Adrenal gland (tissue), 19 donors: ENCODE measurements at places on chromosomes 3 and 15.

DNA sequence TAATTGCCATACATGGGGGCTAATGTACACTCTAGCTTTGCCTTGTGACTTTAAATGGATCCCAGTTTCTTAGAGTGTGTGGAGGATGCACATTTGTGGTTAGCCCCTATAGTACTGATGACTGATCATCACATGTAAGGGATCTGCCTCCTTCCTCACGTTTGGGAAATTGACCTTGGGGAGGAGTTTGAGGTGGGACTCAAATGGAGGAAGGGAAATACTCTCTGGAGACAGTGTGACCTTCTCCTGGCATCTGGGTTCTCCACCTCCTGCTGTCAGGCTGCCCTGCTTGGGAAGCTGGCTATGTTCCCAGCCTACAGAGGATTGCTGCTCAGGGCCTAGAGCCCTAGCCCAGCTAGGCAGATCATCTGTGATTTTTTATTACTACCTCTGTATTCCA is 48.7 kb downstream of the PPM1L start:
- H3K27ac ChIP-seq: no peak overlapping the region
- DNase-seq: peak; percentile 82
- H3K4me3 ChIP-seq: no peak overlapping the region
- no peaks in the 10 kb centered on the region for H3K36me3 ChIP-seq
- no peaks in the 10 kb centered on the region for H3K27me3 ChIP-seq

GRCh38 chr3:161649900-161650484 is 153.4 kb downstream of the OTOL1 start:
- no peaks in the 10 kb centered on the region for H3K4me1 ChIP-seq
- H3K4me3 ChIP-seq: no peak overlapping the region
- H3K27me3 ChIP-seq: no peaks in the 10 kb centered on the region
- H3K36me3 ChIP-seq: no peaks in the 10 kb centered on the region

- H3K4me3 ChIP-seq: no peak overlapping the region
- H3K27me3 ChIP-seq: no peaks in the 10 kb centered on the region
- H3K27ac ChIP-seq: no peak overlapping the region
- H3K36me3 ChIP-seq: no peaks in the 10 kb centered on the region
- DNase-seq: no peak
Observed at GRCh38 chr3:164467007-164467406, 611.3 kb downstream of the SI start.

- H3K27ac ChIP-seq: no peak overlapping the region
- DNase-seq: no peak
- H3K36me3 ChIP-seq: no peaks in the 10 kb centered on the region
- no peaks in the 10 kb centered on the region for H3K4me1 ChIP-seq
- no peaks in the 10 kb centered on the region for H3K27me3 ChIP-seq
- H3K4me3 ChIP-seq: no peak overlapping the region
Observed at GRCh38 chr3:142975316-142975995, 12.0 kb upstream of the PAQR9 start.

GRCh38 chr3:152737021-152737908 is 97.7 kb upstream of the P2RY1 start:
- H3K27me3 ChIP-seq: no peaks in the 10 kb centered on the region
- no peak for DNase-seq
- no peak overlapping the region for H3K4me3 ChIP-seq
- H3K27ac ChIP-seq: no peak overlapping the region
- H3K4me1 ChIP-seq: no peaks in the 10 kb centered on the region
- no peaks in the 10 kb centered on the region for H3K36me3 ChIP-seq

- H3K27ac ChIP-seq: no peak overlapping the region
- no peaks in the 10 kb centered on the region for H3K4me1 ChIP-seq
- no peaks in the 10 kb centered on the region for H3K27me3 ChIP-seq
- no peaks in the 10 kb centered on the region for H3K36me3 ChIP-seq
- no peak overlapping the region for H3K4me3 ChIP-seq
Observed at GRCh38 chr15:97861529-97862260, 98.8 kb upstream of the ARRDC4 start.

DNA sequence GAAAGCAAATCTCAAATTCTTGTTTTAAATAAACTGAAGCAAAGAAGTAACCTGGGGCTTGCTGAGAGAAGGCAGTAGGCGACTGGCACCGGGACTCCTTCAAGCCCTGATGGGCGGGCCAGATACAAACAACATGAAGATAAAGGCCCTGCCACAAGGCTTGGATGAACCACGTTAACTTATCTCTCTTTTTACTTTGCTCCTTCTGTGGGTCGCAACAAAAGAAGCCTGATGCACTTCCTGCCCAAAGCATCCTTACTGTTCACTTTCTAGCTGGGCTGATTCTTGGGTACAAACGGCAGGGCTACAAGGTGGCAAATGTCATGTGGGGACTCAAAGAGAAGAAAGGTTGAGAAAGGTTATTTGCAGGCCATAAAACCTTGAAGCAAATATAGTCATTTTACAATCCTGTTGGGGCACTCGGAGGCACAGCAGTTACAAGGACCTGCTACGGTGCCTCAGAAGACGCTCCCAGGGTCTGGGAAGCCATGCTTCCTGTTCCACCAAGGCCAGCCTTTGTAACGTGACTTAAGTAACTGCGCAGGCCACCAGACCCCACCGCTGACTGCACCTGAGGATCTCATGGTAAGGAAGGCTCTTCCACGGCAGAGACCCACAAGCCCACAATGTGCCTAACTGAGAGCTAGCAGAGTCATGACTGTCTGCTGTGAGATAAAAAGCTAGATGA is 71.1 kb downstream of the CHSY1 start:
- DNase-seq: no peak
- H3K4me3 ChIP-seq: no peak overlapping the region
- peaks cover 32% of the 10 kb centered on the region for H3K4me1 ChIP-seq

DNA sequence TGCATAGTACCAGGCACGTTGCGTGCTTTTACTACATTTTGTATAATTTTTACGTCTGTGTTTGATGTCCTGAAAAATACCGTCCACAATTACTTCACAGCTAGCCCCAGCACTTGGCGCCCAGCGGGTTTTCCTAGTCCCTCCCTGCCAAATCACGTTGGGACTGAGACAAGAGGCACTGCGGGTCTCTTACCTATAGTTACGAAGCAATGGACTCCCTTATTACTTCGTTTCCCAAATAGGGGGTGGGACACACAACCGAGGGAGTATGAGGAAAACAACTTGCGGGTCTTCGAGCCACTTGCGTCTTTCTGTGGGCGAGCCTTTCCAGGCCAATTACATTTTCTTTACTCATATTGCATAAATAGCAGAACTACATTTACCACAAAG is 620 bp upstream of the CMSS1 start:
- peak overlapping the region; percentile 86 for H3K27ac ChIP-seq
- DNase-seq: no peak
- H3K36me3 ChIP-seq: no peaks in the 10 kb centered on the region
- peaks cover 15% of the 10 kb centered on the region for H3K4me1 ChIP-seq
- peak overlapping the region; percentile 53 for H3K4me3 ChIP-seq

GRCh38 chr3:130661140-130661891 is 85.3 kb downstream of the PIK3R4 start:
- H3K27me3 ChIP-seq: no peaks in the 10 kb centered on the region
- H3K36me3 ChIP-seq: no peaks in the 10 kb centered on the region
- no peak overlapping the region for H3K4me3 ChIP-seq
- no peaks in the 10 kb centered on the region for H3K4me1 ChIP-seq
- H3K27ac ChIP-seq: no peak overlapping the region

DNA sequence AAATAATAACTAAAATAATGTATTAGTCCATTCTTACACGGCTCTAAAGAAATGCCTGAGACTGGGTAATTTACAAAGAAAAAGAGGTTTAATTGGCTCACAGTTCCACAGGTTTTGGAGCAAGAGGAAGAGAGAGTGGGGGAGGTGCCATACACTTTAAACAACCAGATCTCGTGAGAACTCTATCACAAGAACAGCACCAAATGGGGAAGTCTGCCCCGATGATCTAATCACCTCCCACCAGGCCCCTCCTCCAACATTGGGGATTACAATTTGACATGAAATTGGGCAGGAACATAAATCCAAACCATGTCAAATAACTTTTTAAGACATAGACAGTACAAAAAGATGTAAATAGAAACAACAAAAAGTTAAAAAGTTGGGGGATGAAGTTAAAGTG is 63.2 kb downstream of the ILDR1 start:
- H3K4me1 ChIP-seq: no peaks in the 10 kb centered on the region
- DNase-seq: no peak
- H3K27ac ChIP-seq: no peak overlapping the region
- no peaks in the 10 kb centered on the region for H3K36me3 ChIP-seq
- no peaks in the 10 kb centered on the region for H3K27me3 ChIP-seq

DNA sequence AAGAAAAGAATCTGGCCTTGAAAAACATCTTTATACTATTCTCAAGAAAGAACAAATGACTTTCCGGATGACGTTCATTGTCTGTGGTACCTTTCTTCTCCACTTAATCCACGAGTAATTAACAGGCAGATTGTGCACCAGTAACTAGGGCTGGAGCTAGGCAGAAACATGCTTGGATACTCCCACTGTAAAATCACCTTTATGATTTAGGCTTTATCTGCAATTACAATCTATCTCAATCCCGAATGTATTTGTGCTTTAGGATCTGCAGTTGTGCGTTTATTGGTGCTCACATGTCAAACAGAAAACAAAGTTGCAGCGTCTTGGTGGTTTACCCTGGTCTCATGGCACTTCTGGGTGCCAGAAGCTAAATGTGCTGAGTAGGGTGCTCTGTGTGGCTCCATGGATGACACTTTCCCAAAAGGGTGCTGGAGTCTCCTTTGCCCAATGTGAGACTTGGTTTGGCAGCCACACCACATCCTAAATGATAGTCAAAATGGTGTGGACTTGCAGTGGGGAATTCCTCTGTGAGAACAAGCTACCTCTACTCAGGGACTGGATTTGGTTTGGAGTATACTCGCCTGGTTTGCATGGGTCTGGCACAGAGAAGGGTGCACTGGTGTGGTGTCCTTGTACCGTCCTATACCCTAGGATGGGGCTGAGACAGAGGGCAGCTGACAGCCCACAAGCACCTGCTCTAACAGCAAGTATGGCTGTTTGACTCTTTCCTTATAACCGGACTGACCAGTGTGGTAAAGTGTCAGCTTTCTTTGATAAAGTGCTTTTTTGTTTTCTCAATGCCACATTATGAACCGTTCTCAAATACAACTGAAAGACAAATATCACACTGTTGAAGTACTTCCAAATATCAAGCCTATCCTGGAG is 7.7 kb downstream of the SERP1 start:
- H3K27ac ChIP-seq: no peak overlapping the region
- peaks cover 3% of the 10 kb centered on the region for H3K4me1 ChIP-seq
- no peak overlapping the region for H3K4me3 ChIP-seq
- peaks cover 5% of the 10 kb centered on the region for H3K36me3 ChIP-seq
- no peak for DNase-seq

GRCh38 chr3:128804811-128805155 is 74.6 kb upstream of the ACAD9 start:
- H3K27ac ChIP-seq: peak overlapping the region; percentile 64
- DNase-seq: no peak
- peaks cover 32% of the 10 kb centered on the region for H3K36me3 ChIP-seq
- peaks cover 36% of the 10 kb centered on the region for H3K4me1 ChIP-seq
- no peaks in the 10 kb centered on the region for H3K27me3 ChIP-seq
- no peak overlapping the region for H3K4me3 ChIP-seq

GRCh38 chr3:123941121-123941520 is 19.9 kb downstream of the CCDC14 start:
- no peak overlapping the region for H3K27ac ChIP-seq
- no peak overlapping the region for H3K4me3 ChIP-seq
- H3K4me1 ChIP-seq: no peaks in the 10 kb centered on the region
- H3K27me3 ChIP-seq: no peaks in the 10 kb centered on the region
- no peak for DNase-seq
- no peaks in the 10 kb centered on the region for H3K36me3 ChIP-seq

DNA sequence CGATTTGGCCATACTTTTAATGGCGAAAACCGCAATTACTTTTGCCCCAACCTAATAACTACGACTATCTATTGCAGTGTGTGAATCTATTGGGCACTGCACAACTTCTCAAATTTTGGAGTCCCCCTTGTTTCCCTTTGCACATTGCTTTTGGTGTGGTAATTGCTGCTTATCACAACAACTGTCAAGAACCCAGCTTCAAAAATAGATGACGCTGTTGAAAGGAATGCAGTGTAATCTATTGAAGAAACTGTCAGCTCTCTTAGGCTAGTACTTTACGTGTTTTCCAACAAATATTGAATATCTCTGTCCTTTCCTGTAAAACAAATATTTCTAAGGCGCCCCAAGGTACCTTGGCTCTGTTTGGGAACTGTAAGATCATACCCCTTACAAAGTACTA is 222.8 kb upstream of the UBE2E2 start:
- no peaks in the 10 kb centered on the region for H3K36me3 ChIP-seq
- H3K4me1 ChIP-seq: no peaks in the 10 kb centered on the region
- H3K27me3 ChIP-seq: no peaks in the 10 kb centered on the region
- DNase-seq: no peak
- H3K4me3 ChIP-seq: no peak overlapping the region

DNA sequence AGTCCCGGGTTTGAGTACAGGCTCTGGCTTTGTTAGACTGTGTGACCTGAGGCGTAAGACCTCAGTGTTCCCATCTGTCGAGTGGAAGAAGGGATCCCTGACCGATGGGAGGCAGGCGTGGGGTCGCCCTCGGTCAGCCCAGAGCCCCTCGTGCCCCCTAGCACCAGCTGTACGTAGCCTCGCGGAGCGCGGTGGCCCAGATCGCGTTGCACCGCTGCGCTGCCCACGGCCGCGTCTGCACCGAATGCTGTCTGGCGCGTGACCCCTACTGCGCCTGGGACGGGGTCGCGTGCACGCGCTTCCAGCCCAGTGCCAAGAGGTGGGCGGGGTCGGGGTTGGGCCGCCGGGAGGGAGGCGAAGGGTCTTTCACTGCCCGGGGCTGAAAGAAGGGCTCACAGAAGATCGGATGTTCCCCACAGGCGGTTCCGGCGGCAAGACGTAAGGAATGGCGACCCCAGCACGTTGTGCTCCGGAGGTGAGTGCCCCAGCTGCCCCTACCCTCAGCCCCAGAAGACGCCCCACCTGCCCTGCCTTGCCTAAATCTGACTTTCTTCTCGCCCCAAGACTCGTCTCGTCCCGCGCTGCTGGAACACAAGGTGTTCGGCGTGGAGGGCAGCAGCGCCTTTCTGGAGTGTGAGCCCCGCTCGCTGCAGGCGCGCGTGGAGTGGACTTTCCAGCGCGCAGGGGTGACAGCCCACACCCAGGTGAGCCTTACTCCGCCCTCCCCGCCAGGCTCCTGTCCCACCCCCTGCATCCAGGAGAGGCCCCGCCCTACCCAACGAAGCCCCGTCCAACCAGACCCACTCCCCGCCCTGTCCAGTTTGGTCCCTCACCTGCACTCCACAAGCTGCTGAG is 3.5 kb upstream of the LSMEM2 start:
- H3K4me1 ChIP-seq: peaks cover 40% of the 10 kb centered on the region
- H3K4me3 ChIP-seq: no peak overlapping the region
- H3K27ac ChIP-seq: no peak overlapping the region
- H3K36me3 ChIP-seq: peaks cover 33% of the 10 kb centered on the region
- peaks cover 4% of the 10 kb centered on the region for H3K27me3 ChIP-seq

DNA sequence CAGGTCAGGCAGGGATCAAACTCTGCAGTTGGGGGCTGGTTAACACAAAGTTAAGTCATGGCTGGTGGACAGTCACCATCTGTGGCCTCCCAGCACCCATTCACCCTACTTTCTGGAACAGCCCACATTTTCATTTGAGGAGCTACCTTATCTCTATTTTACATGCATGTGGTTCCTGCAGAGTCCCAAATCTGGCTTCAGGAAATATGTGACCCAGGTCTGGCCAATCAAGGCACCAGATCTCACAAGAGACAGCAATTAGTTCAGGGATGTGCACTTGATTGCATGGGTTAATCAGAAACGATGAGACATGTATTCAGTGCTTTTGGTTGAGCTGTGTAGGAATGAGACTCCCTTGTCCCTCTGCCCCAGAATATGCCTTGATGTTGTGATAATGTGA is 170.9 kb downstream of the NR2F2 start:
- H3K4me3 ChIP-seq: no peak overlapping the region
- no peaks in the 10 kb centered on the region for H3K4me1 ChIP-seq
- no peaks in the 10 kb centered on the region for H3K36me3 ChIP-seq
- no peak overlapping the region for H3K27ac ChIP-seq
- no peak for DNase-seq
